ENCODE measurements at places on chromosomes 7 and 10.

GRCh38 chr7:140674899-140675701 lies 2.4 kb downstream of the ADCK2 start:
- no peak for DNase-seq

DNA sequence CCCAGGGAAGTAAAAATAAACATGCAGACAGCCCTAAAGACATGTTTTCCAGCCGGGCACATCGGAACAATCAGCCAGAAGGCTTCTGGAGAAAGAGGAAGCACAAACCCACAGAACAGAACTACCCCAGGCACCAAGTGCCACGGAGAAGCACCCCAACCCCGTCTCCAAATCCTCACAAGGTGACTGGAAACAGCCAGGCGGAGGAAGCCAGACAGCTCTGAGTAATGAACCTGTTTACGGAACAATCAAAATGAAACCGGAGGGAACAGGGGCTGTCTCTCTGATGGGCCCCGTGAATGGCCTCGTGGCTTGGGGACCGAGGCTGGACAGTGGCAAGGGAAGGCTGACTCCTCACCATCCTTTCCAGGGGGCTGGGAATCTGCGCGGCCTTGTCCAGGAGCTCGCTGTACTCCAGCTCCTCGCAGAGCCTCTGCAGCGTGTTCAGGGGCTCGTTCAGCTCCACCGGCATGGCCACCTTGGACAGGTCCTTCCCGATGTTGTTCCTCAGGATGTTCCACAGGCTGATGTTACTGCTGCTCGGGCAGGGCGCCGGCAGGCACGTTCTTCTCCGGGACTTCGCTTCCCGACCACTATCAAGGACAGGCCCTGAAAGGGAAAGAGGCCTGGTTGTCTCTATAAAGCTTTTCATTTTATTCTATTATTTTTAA lies 77.0 kb upstream of the GSDME start:
- DNase-seq: peak; percentile 60

DNA sequence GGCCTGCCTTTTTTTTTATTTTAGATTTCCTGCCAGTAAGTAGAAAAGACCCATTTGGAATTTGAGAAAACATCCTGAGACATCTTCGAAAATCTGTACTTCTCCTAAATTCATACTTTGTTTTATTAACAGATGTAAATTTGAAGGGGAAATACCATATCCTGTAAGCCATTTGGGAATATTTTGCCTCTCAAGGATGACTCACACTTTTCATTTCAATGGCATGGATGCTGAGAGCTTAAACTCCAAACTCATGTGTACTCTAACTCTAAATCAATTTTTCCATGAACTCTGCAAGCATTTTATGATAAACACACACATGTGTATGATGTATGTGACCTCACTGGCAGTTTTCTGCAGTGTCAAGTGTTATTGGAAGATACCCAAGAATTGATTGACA lies 89.0 kb downstream of the SEMA3A start:
- no peak for DNase-seq

DNA sequence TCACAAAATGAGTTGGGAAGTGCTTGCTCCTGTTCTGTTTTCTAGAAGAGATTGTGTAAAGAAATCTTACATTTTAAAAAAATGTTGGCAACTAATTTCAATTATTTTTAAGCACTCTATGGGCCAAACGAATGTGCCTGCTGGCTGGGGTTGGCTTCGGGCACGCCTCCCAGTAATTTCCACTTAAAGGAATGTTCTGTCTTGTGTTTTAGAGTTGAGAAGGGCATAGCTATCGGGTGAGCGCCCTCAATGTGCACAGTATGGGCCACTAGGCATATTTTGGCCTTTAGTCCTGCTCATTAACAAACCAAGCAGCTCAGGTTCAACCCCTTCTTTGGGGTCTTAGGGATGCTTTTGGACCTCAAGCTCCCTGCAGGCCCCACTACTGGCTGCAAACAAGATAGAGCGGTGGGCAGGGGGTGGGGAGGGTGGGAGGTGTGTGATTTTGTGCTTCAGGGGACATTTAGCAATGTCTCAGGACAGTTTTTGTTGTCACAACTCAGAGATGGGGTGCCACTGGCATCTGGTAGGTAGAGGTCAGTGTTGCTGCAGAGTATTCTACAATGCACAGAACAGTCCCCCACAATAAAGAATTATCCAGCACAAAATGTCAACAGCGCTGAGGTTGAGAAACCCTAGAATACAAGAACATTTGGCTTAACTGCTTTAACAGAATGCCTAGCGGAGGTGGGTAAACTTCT lies 40.7 kb downstream of the TACC2 start:
- DNase-seq: no peak

DNA sequence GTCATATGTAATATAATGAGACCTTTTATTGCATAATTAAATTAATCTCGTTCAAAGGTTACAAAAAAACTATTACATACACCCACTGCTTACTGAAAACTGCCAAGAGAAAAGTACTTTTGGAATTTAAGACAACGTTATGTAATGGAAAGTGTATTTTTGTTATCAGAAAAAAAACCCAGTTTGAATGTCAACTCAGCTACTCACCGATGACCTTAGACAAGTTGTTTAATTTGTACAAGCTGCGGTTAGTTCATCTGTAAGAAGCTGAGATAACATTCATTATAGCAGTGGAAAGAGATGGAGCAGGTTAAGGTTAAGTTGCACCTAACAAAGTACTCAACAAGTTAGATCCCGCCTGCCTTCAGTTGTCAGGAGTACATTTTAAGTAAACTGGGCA lies 1.1 kb downstream of the PSMA2 start:
- no peak for DNase-seq

DNA sequence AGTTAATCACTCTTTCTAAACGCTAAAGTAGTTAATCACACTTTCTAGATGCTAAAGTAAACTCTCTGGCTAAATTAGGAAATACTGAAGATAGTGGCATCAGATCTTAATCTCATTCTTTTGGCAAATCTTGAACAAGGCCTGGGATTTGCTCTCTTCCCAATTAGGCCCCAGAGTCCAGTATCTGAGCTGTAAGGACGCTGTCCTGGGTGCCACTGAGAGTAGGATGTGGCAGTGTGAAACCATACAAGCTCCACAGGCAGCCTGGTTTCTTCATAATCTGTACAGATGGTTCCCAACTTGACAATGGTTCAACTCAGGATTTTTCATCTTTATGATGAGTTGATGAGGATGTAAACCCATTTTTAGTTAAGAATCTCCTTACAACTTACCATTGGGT lies 36.9 kb downstream of the GRB10 start:
- DNase-seq: no peak

- DNase-seq: no peak
Observed at GRCh38 chr7:97845622-97846203, 26.5 kb downstream of the ASNS start.

- DNase-seq: no peak
Observed at GRCh38 chr10:84176351-84176750, 2.8 kb downstream of the GPR15LG start.

DNA sequence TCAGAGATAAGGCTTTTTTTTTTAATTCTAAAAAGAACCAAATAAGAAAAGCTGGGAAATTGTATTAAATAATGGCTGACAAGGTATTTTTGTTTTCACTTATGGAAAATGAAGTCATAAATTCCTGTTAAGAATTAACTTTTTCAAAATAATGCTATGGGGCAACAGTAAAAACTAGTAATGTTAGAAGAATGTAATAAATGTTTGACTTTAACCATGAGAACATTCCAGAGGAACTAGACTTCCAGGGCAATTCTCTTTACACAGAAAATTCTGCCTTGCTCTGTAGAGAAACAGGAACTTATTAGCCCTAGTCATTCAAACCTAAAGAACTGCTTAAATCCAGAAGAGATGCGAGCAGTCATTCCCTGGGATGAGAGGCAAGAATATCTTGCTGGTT lies 571.1 kb downstream of the IPMK start:
- no peak for DNase-seq

DNA sequence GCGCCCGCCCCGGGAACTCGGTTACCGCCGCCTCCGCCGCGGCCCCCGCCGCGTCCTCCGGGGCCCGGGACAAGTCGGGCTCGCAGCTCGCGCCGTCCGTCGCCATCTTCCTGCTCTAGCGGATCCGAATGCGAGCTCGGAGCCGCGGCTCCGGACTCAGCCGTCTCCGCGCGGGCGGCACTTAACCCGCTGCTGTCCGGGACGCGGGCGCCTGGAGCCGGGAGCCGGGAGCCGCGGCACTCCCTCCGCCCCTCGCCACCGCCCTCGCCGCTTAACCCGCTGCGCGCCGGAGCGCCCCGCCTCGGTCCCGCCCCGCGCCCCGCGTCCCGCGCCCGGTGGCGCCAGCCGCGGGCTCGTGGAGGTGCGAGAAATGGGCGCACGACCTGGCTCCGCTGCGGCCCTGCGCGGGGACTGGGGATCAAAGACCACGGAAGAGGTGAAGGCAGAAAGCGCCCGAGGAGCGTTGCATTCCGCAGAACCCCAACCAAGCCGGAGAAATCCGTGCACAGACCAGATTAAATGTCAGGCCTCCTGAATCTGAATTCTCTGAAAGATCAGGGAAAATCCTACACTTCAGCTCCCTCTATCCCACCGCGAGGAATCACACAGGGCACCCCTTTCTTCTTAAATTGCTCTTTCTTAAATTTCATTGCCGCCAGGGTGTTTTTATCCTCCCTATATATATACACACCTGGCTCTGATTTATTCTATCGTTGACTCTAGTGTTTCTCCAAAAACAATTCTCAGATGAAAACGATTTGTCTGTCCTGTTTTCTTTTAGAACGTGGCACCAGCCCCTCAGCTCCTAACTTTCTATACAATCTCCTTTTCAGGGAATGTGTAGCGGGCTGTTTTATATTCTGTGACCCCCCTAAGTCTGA lies at the start of gene CTTNBP2:
Gene CTTNBP2, minus strand, starts transcription at position 132 of the 881 bp plus-strand sequence. Its CDS starts 26 bp downstream, at position 106.
- no peak for DNase-seq

- DNase-seq: no peak
Observed at GRCh38 chr7:27199849-27200760, at the start of gene HOXA13. TSS of gene HOXA13 (minus strand) at chr7:27200091. CDS start at chr7:27200077, 14 bp downstream.

DNA sequence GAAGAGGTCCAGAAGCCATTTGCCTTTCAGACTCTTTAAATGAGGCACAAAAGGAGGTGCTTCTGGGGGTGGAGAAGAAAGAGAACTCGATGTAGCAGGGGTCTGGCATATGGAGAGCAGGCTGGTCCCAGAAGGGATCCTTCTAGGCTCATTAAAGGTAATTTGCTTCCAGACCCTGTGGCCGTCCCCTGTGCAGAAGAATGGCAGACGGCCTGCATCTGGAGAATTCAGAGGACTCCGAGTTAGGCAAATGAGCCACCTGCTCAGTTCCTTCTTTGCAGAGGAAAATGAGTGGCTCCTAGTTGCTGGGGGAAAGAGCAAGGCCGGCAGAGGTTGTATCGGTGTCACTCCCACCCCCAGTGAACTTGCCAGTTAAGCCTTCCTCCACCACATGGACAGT lies 73.8 kb upstream of the FAM180A start:
- no peak for DNase-seq

DNA sequence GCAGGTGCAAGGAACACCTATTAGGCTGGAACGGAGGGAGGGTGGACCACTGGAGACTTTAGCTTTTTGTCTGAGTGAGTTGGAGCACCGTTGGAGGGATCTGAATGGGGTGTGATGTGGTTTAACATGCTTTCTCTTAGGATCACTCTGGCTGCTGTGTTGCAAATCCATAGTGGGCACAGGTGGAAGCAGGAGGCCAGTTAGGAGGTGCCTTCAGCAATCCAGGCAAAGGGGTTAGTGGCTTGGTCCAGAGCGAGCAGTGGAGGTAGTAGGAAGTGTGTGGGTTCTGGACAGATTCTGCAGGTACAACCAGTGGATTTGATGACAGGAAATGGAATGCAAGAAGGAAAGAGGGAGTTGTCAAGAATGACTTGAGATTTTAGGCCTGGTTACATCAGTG lies 95.0 kb downstream of the MMRN2 start:
- no peak for DNase-seq

DNA sequence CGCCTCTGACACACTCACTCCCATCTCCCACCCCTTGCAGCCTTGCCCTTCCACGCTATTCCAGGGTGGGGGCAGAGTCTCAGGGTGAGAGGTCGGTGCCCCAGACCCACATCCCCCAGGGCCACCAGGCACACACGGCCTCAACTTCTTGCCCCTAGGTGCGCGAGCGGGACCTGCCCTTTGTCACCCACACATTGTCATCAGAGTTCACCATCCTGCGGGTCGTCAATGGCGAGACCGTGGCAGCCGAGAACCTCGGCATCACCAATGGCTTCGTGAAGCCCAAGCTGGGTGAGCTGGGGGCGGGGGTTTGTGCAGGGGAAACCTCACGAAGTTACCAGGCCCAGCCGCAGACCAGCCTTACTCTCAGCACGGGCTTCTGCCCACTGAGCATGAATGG lies 53.3 kb downstream of the CASTOR2 start:
- DNase-seq: no peak
